Glomerular endothelial cell (primary cell): ENCODE measurements at places on chromosomes 12 and 14.

DNA sequence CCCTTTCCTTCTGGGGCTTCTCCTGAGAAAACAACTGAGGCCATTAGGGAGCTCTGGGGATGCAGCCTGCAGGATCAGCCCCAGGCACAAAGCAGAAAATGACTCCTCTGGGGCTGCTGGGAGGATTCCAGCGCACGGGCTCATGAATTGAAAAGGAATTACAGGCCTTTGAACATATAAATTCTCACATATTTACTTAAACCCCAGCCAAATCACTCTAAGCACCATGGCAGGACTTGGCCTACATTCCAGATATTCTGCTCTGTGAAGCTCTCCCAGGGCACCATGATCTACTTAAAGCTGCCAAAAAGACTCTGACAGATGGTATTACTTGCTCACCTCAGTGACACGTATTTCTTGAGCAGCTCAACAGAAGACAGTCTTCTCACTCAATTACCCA is 87.2 kb downstream of the ZFC3H1 start:
- no peak for DNase-seq

DNA sequence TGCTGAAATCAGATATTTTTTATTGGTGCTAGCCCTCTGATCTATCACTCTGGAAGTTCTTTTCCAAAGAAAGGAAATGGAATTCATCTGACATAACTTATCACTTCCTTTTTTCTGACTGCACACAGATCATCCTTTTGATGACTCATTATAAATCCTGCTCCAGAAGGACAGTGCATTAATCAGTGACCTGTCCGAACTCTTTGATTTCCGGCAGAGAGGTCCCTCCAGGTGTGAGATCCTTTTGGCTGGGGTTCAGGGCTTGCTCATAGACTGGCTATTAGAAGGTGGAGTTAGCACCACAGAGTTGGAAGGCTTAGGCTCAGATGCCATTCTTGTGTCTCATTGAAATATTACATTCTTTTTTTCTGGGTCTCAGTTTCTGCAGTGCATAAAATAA is 328.2 kb downstream of the ZFP36L1 start:
- DNase-seq = no peak

DNA sequence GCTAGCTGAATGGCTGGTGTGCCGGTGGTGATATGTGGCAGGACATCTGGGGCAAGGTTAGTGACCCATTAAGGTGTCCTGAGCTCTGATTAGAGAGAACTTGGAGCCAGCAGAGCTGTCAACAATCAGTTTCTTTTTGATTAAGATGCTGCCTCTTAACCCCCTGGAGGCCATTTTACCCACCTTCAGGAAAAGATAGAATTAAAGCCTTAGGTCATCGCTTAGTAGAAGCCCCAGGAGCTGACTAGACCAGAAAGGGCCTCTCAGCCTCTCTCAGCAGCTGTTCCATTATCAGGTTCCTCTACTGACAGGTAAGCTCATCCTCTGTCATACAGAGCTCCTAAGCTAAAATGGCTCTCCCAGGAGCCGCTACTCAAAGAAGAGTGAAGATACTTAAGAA is 339.0 kb downstream of the FUT8 start:
- DNase-seq = no peak

DNA sequence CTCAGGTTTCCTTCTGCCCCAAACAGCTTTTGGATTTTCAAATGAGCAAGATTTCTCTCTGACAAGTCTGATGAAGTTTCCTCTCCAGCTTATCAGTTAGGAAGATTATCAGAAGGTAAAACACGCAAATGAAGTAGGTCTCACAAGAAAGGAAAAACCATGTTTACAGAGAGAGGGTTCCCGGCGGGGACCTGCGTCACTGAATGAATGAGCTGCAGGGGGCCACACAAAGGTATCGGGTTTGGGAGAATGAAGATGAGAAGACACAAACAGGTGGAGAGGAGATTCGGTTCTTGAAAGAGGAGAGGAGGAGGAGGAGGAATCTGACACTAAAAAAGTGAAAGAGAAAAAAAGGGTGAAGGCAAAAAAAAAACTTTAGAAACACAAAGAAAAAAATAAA is 208.6 kb downstream of the CALM1 start:
- DNase-seq = no peak

DNA sequence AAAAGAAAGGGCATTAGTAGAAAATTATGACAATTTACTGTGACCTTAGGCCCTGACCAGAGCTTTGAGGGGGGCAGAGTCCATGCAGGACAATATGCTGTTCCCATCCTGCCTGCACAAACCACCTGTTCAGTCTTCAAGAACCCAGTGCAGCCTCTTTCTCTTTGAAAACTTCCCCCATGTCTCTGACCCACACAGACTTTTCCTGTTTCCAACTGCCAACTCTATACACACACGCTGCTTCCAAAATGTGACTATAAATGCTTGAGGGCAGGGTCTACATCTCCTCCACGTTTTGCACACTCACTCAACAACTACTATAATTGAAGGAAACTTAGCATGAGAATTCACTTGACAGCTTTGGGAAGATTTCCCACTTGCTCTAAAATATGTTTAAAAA is 36.6 kb upstream of the SYCP3 start:
- no peak for DNase-seq

GRCh38 chr14:90551070-90551704 is 154.4 kb downstream of the CALM1 start:
- DNase-seq = no peak

DNA sequence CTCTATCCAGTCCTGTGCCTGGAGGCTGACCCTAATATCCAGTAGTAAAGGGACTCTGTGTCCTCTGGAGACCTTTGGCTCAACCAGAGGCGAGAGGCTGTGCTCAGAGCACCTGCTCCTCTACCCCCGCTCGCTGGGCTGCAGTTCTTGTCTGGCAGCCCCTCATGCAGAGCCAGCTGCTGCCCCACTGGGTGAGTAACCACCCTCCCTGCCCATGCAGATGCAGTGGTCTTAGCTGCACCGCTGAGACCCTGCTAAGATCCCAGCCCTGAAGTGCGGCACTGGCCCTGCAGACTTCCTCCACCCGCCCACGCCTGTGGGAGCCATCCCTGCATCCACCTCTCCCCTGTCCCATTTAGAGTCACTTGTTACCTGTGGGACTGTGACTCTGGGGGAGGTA is 347.5 kb upstream of the SFSWAP start:
- no peak for DNase-seq

DNA sequence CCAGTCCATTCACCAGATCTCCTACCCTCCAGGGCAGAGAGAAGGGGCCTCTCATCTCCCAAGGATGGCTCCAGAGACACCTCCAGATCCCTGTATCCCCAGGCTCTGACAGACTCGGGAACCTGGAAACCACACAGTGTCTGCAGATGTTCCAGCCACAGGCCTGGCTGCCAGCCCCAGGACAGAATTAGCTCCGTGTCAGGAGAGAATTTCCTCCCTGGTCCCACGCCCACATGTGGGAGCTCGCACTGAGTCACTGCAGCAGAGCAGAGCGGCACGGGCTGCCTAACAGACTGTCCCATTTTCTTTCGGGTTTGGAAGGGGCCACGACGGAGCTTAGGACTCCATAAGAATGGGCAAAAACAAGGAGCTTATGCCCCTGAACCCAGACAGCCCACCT is 33.6 kb downstream of the CMKLR1 start:
- DNase-seq = no peak

- DNase-seq = no peak
Observed at GRCh38 chr14:35229084-35229791, 62.9 kb upstream of the PSMA6 start.

DNA sequence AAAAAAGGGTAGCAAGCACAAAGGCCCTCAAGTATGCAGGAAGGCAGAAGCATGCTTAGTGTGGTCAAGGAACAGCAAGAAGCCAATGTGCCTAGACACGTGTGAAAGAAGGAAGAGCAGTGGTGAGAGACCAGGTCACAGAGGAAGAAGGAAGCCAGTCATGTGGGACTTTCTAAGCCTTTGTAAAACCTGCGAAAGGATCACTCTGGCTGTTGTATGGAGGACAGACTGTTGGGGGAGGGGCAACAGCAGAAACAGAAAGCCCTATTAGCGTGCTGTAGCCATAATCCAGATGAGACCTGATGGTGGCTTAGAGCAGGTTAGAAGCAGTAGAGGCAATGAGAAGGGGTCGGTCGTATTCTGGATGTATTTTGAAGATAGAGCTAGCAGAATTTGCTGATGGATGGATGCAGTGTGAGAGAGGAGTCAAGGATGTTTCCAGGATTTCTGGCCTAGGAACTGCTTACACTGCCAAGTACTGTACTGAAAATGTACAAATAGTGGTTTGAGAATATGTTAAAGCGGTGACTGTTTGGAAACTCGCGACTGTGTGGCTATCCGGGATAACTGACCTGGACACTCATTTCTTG is 5.7 kb upstream of the MLF2 start:
- no peak for DNase-seq

GRCh38 chr12:57732726-57733593 is 5.6 kb downstream of the AGAP2 start:
- DNase-seq = no peak

DNA sequence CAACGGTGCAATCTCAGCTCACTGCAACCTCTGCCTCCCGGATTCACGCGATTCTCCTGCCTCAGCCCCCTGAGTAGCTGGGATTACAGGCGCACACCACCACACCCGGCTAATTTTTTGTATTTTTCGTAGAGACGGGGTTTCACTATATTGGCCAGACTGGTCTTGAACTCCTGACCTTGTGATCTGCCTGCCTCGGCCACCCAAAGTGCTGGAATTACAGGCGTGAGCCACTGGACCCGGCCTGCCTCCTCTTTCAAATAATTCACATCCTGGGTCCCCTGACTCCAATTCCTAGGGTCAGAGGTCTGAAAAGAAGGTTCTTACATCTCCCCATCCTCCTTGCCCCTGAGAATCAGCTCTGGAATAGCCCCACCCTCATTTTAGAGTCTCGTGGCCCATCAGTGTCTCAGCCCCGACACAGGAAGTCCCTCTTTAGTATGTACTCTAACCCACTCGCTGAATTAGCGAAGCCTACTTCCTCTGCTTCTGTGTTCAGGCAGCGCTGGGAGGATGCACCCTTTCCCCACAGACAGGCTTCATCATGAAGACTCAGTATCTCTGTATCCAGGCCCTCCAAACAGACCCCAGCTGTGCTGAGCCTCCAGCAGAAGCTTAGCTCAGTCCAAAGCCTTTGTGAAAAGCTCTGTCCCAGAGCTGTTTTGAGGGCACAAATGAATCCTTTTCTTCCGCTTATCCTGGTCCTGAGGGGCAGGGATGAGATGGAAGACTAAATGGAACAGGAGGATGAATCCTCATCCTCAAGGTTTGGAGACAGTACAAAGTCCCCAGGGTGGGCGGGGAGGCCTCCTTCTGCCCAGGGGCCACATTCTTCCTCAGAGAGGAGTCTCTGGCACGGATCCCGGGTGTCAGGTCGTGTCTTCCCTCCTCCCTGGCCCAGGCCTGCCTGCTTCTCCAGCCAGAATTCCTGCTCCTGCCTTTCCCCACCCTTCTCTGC is 3.5 kb downstream of the LPAR5 start:
- no peak for DNase-seq

GRCh38 chr12:114690267-114691135 is 6.5 kb upstream of the TBX3 start:
- DNase-seq = no peak

GRCh38 chr12:65892841-65893251 is 68.6 kb downstream of the HMGA2 start:
- DNase-seq = no peak

- no peak for DNase-seq
Observed at GRCh38 chr12:81181691-81182090, 103.8 kb downstream of the ACSS3 start.

GRCh38 chr14:68234101-68234905 is 414.7 kb downstream of the RAD51B start:
- no peak for DNase-seq

DNA sequence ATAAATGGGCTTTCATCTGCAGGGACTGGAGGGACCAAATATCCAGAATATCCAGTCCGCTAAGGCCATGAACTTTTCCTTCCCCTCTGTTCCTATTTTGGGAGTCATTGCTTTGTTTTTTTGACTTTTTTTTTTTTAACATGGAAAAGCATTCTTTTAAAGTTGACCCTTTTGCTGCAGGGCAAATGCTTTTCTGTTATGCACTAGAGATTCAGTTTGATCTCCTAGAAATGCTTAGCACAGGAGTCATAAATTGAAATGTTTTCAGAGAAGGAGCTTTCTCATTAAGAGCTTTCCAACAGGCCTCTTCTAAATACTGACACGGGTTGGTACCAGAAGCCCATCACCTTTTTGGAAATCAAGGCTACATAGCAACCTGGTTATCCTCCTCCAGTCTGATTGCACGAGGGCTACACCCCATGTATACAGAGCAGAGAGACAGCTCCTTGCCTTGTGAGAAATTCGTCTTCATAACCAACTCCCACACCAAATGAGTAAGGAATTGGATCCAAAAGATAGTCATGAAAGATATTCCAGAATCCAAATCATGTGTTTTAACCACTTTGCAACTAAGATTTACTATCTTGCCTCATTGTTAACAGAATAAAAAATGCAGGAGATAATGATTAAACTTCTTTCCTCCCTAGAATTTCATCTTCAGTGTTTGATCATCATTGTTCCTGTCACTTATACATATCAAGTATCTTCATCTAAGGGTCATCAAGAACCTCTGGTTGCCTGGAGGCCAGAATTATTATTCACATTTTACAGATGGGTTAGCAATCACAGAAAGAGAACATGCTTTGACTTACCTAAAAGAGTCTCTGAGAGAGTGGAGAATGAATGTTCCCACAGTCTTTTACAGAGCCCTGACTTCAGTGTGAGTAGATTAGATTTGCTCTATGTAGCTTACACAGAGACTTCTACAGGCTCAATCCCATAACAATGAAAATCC is 389.4 kb downstream of the ZFP36L1 start:
- no peak for DNase-seq

- no peak for DNase-seq
Observed at GRCh38 chr14:99560403-99560802, 43.6 kb downstream of the CCDC85C start.

DNA sequence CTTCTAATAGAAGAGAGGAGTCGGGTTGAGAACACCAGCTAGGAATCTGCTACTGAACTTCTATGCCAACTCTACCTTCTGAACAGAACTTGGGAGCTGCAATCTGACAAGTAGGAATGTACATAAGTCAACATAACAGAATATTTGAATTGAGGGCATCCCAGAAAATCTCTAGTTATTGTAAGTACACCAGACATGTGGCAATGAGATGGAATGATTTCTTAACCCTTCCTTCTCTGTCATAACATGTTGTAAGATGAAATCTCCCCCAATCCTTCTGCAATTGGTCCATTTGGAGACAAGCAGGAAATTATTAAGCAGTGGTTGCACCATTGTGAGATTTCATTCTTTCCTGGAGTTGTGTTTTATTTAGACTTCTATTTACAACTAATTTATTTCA is 68.7 kb upstream of the TMPO start:
- DNase-seq = no peak

- no peak for DNase-seq
Observed at GRCh38 chr12:68453876-68454275, 121.7 kb upstream of the MDM1 start.
